ENCODE measurements at places on chromosomes 4 and X.
A peak's percentile ranks its signal among the peaks of the same experiment; 100 is the strongest.

- no peak for DNase-seq
Observed at GRCh38 chr4:2652415-2653160, 103.5 kb downstream of the TNIP2 start.

GRCh38 chr4:110636171-110636679 is 13.3 kb upstream of the PITX2 start:
- no peak for DNase-seq

DNA sequence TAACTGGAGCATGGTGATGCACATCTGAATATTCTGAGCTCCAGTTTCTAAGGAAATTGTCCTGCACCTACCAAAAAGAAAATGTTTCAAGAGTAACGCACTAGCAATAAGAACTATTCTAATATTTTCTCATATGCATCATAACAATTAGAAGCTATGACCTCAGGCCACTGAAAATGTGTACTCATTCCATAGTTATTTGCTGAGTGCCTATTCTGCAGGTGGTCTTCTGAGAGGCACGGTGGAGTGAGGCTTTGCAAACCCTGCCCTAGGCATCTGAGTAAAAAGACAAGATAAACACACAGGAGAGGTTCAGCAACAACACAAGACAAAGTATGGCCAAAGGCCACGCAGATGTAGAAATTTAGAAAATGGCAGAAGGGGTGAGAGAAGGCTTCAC is 23.7 kb downstream of the SLC10A6 start:
- no peak for DNase-seq

GRCh38 chr4:153174821-153175567 is 29.2 kb upstream of the TRIM2 start:
- DNase-seq, result no peak

DNA sequence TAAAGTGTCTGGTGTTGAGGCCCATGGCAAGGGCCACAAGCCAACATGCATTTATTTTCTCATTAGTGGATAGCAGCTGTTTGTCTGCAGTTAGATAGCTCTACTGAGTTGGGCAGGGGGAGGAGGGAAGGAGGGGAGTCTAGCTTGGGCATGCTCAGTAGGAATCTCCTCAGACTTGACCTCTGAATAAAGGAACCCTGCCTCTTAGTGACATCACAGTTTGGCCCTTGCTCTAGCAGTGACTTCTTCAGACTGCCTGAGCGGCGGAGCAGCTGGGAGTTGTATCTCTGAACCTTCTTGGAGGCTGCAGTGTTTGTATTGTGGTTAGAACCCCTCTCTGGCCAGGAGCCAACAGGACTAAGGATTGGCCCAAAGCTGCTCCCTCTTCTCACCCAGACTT is 57.4 kb downstream of the BCORL1 start:
- DNase-seq, result no peak

GRCh38 chr4:187027272-187027671 is 303.6 kb upstream of the FAT1 start:
- no peak for DNase-seq

DNA sequence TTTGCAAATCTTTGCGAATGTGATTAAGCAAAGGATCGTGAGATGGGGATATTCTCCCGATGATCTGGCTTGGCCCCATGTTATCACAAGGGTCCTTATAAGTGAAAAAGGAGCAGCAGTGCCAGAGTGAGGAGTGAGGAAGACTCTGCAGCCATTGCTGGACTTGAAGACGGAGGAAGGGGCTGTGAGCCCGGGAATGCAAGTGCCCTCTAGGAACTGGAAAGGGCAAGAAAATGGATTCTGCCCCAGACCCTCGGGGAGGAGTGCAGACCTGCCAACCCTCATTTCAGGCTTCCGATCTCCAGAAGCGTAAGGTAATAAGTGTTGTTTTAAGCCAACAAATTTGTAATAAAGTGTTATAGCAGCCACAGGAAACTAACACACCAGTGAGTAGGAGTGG is 76.3 kb downstream of the EVC start:
- DNase-seq, result no peak

GRCh38 chr4:166657261-166657660 is 577.0 kb downstream of the SPOCK3 start:
- no peak for DNase-seq

GRCh38 chrX:124212622-124213021 is 119.8 kb upstream of the TEX13D start:
- DNase-seq, result no peak

DNA sequence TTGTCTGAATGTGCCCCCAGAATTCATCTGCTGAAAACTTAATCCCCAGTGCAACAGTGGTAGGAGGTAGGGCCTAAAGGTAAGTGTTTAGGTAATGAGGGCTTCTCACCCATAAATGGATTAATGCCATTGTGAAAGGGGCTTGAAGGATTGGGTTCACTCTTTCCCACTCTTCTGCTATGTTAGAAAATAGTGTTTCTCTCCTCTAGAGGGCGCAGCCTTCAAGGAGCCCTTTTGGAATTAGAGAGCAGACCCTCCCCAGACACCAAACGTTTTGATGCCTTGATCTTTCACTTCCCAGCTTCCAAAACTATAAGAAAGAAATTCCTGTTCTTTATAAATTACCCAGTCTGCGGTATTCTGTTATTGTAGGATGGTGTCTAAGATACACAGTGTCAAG is 706.4 kb downstream of the SMARCA1 start:
- DNase-seq, result no peak

DNA sequence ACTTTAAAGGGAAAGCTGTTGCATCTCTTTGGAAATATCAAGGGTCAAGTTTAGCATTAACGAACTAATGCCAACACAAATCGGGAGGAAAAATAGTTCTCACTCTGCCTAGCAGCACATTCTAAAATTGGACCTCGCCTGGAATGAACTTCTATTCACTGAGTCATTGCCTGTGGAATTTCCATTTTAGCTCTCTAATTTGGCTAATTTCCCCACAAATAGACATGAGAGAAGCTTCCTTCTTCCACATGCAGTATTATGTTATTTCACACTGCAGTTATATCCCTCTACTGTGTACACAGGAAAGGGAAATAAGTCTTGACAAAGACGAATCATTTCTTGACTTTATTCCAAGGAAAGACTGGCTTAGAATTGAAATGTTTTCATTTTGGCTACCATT is 9.3 kb downstream of the ZXDA start:
- no peak for DNase-seq

GRCh38 chrX:22139822-22140221 is 107.7 kb downstream of the PHEX start:
- peak; percentile 57 for DNase-seq

DNA sequence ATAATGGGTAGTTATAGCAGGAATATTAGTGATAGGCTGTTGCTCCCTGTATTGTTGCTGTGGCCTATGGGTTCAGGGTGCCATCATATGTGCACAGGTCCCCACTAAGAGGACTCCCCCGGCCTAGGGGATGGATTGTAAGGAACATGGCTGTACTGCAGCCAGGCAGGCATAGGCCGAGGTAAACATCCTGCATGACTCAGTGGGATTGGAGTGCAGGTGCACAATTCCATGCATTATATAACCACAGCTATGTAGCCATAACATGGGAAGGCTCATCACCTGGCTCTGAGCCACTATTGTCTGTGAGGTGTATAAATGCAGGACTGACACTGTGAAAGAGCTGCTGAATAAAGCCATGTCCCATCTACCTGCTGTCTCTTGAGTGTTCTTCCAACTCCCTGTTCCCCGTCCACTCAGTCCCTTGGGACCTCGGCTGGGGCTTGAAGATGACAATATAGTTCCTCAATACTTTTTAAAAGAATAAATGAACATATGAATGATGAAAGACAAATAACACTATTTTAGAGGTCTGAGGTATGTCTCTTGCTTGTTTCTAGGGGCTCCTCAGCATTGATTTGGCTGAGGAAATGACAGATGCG is 425.2 kb downstream of the IDS start:
- no peak for DNase-seq

DNA sequence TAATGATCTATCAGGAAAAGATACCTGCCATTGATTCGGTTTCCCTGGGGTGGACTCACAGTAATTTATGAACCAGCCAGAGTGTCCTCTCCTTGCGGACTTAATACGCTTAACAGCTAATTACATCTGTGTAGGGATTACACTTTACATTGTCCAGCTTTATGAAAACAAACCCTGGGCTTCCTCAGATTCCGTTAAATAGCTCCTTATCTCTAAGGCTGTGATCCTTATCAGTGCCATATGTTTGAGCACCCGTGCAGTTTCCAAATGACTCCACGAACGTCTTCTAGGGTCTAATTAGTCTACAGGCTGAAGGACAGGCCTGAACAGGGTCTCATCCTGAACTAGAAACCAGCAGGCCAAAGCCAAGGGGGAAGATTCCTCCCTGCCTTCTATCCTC is 56.9 kb downstream of the KDR start:
- no peak for DNase-seq

GRCh38 chr4:39608451-39608850 is 30.2 kb downstream of the SMIM14 start:
- DNase-seq, result no peak

- DNase-seq, result no peak
Observed at GRCh38 chr4:14337892-14338584, 664.2 kb upstream of the CPEB2 start.

GRCh38 chr4:74267998-74268606 is 40.2 kb upstream of the EPGN start:
- DNase-seq, result no peak

GRCh38 chr4:52728691-52729240 is 22.5 kb downstream of the ERVMER34-1 start:
- no peak for DNase-seq

GRCh38 chr4:145839151-145839550 is 99.5 kb downstream of the ZNF827 start:
- DNase-seq, result no peak

GRCh38 chr4:42519803-42520417 is 122.6 kb downstream of the SHISA3 start:
- peak; percentile 4 for DNase-seq

DNA sequence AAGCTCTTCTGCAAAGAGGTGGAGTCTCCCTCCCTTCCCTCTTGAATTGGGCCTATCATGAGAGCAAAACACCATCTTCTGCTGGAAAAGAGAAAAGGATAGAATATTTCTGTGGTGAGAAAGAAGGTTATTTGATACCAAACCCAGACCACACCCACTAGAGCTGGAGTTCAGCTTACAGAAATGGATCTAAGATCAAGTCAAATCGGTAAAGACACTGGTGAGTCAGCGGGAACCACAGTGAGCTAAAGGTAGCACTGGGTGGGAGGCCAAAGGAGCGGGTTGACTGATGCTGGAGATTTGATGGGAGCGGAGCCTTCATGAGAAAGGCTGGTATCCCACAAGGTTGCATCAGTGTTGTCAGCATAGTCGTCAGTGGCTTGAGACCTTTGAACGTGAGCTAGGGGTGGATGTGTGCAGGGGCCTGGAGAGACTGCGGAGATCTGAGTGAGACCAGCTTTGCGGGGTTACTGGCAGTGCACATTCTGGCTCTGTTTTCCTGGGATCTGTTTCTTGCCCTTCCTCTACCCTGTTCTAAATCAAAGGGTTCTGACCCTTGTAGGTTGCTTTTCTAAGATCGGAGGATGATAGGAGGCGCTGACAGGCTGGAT is 106.4 kb upstream of the SCOC start:
- DNase-seq, result no peak

GRCh38 chr4:6042293-6043063 is 24.2 kb upstream of the C4orf50 start:
- no peak for DNase-seq

GRCh38 chr4:48141048-48141447 is 7.0 kb upstream of the TXK start:
- DNase-seq, result peak; percentile 39

- DNase-seq, result no peak
Observed at GRCh38 chrX:23263892-23264291, 70.8 kb upstream of the PTCHD1 start.

- no peak for DNase-seq
Observed at GRCh38 chr4:2898001-2898400, 54.4 kb downstream of the ADD1 start.

- no peak for DNase-seq
Observed at GRCh38 chrX:153766098-153766817, 2.2 kb downstream of the PLXNB3 start.

DNA sequence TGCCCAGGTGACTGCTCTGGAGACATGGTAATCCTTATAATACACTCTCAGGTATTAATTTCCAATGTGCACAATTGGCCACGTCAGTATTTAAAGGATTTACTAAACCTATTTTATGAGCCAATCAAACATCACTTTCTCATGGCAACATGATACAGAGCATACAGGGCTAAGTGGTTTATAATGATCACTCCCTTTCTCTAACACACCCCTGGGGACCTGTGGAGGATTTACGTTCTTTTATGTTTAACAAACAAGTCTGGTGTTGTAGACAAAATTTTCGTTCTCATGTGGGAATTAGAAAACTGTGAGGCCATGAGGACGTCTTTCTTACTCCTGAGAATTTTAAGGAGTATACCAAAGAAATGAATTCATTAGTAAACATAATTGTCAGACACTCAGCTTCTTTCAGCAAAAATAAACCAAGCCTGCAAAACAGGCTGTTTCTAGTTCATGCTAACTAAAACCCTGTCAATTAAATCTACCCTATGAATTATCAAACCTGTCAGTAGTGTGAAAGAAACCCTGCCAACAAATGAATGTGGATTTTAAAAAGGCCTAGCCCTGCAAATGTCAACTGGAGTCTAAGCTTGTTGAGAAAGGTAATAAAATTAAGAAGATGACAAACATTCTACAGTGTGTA is 155.8 kb downstream of the PDGFC start:
- peak; percentile 70 for DNase-seq

- DNase-seq, result no peak
Observed at GRCh38 chr4:176437756-176438155, 118.0 kb downstream of the SPCS3 start.

GRCh38 chrX:21926527-21927278 is 13.8 kb upstream of the SMS start:
- no peak for DNase-seq

DNA sequence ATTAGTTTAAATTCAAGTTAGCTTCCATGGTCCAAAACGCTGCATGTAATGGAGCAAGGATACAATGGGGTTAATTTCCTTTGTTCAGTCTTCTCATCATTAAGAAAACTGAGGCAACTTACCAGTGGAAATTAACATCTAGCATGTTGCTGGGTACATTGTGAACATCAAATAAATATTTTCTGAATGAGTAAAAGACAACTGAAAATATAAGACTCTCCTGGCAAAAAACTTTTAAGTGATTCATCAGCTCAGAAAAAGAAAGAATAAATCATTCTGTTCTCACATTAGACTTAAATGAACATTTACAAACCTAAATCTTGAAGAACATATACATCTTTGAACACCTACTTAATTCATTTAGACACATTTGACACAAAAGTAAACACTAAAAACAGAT is 138.4 kb upstream of the ETNPPL start:
- DNase-seq, result no peak

DNA sequence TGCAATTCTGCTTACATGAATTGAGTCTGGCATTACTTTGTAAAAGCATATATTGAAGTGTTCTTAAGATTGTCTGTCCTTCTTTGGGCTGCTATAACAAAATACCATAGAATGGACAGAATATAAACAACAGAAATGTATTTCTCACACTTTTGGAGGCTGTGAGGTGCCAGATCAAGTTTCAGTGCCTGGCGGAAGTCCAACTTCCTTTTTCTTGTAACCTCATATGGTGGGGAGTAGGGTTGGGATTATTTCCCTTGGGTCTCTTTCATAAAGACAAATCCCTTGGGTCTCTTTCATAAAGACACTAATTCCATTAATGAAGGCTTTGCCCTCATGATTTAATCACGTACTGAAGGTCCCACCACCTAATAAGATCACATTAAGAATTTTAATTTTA is 199.3 kb upstream of the GRID2 start:
- DNase-seq, result no peak
